ENCODE measurements at places on chromosomes 16 and 17.

DNA sequence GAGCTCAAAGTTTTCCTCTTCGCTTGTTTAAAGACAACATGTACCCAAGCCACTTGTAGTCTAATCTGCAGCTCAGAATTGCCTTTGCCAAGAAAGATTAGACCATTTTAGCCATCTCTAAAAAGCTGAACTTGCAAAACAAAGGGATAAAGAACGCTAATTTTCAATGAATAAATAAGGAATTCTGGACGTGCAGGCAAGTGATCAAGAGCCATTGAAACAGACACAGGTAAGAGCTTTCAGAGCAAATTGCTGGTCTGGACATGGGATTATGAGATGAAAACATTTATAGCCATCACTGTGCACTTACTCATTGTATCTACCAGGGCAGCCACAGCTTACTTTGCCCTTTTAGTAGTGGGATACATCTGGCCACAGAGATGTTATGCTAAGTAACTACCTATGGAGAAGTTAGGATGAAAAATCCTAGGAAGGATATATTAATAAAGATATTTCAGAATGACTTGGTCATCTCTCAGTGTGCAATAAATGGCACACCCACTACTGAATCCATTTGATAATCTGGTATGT is 44.4 kb downstream of the RND2 start:
- no peak for ATAC-seq

GRCh38 chr17:8120520-8121406 is 2.4 kb upstream of the ALOXE3 start:
- peak; percentile 2 for ATAC-seq

GRCh38 chr16:75590920-75591843 is 25.0 kb downstream of the GABARAPL2 start:
- ATAC-seq: peak; percentile 91

DNA sequence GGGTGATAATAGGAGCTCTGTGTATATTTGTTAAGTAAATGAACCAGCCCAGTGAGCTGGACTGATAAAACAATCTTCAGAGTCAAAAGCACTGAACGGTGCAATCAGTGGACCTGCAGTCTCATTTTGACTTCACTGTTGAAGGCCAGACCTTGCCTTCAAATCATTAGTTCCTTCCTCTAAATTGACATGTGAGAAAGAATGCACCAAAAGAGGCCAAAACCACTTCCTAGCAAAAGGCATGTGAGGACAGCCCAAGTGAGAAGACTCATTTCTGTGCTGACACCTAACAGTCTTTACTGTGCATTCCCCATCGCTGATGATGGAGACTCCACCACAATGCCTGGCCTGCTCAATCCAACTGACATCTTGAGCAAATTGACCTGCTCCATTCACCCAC is 10.6 kb downstream of the GTF3C1 start:
- ATAC-seq: no peak

- ATAC-seq: no peak
These were observed 451.9 kb downstream of the SLC39A11 start for GRCh38 chr17:72640415-72641165.

DNA sequence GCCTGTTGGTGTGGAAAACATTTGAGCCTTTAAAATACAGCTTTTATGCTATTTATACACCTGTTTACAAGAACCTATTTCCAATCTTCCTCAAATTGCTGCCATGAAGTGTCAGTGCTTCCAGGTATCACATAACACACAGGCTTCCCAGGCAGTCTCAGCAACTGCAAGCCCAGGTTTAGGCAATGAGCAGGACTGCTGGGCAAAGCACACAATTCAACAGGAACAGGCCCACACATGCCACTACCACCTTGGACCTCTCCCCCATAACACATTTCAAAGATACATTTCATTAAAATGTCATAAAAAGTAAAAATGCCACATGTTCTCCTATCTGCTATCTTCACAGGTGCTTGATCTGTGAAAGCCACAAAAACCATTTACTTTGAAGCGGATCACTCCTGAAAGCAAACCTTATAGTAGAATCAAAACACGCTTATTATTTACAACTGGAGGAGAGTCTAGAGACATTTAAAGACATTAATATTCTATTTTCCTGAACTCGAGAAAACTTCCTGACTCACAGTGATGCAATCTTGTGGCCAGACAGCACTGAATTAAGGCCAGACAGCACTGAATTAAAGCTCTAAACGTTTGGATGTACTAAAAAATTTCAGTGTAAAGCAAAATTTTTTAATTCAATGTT is 31.5 kb downstream of the ANKFY1 start:
- no peak for ATAC-seq

DNA sequence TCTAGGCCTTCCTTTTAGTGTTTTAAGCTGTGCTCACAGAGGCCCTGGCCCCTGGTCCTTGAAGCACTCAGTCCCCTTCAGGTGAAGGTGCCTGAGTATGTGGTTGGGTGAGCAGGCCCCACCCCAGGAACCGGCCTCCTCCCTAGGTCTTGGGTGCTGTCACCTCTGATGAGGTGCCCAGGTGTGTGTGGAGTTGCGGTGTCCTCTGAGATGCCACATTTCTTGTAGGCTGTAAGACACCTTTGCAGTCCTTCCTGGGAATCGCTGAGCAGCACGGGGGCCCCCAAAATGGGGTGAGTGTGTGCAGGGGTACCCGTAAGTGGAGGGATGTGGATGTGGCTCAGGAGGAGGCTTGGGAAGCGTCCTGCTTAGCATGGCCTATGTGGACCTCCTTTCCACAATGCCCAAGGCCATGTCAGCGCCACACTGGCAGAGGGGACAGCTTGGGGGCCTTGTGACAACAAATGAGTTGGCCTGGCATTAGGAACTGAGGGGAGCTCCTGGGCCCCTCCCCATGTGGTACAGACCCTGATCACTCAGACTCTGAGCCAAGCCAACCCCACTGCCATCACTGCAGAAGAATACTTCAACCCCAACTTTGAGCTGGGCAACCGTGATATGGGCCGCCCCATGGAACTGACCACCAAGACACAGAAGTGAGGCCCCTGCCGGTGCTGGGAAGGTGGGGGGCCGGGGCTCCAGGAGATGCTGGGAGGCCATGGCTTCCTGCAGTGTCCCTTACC is 11.2 kb downstream of the CORO6 start:
- ATAC-seq: no peak

- ATAC-seq: peak; percentile 51
These were observed 23.9 kb downstream of the SLC39A11 start for GRCh38 chr17:73068322-73069153.

DNA sequence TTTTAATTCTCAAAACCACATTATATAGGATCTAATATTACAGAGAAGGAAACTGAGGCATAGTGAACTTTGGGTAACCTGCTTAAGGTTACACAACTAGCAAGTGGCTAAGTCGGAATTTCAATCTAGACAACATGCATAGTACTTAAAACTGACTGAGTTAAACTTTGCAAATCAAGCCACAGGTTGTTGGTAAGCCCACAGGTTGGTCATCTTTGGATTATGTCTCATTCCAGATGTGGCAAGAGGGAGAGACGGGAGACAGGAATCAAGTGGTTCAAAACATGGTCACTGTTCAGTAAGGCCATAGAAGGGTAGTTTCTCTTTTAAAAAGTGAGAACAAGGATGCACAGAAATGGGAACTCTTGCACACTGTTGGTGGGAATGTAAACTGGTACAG is 57.1 kb downstream of the MYO1D start:
- no peak for ATAC-seq

GRCh38 chr17:59004338-59005111 is 102.2 kb downstream of the TRIM37 start:
- ATAC-seq: peak; percentile 87

- ATAC-seq: peak; percentile 62
These were observed 742 bp upstream of the FBXO31 start for GRCh38 chr16:87384162-87384874.

GRCh38 chr17:48502901-48503300 is 27.9 kb downstream of the HOXB1 start:
- no peak for ATAC-seq

DNA sequence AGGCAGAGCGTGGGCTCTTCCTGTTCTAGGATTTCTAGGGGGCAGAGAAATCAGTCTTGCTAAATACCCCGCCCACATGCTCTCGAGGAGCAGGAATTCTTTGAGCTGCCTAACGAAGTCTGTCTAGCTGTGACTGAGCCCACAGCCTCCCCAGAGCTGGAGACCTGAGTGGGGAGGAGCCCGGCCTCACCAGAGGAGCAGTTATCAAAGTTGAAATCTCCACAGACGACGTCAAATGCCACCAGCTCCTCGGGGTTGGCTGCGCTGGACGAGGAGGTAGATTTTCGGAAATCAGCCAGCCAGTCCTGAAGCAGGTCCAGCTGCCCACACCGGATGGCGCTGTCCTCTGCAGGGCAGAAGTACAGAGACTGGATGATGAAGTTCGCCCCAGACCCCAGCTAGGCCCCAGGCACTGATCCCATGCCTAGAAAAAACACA is 53.8 kb downstream of the PRMT7 start:
- no peak for ATAC-seq

DNA sequence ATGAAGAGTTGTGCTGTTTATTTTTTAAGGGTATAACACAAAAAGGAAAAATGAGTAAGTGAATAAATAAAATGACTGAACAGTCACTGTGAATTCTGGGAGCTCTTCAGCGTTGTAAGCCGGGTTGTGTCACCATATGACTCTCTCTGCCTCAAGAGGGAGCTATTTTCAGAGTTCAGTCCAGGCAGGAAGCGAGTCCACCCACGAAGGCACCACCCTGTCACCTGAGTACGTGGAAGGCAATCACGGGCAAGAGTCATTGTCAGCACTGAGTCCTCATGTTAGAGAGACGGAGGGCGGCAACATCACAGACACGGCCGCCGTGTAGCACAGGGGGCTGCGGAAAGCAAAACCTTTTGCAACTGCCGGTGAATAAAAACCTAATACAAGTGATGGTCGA is 227.6 kb downstream of the UTP18 start:
- no peak for ATAC-seq

GRCh38 chr17:27226611-27227230 is 67.2 kb upstream of the WSB1 start:
- peak; percentile 87 for ATAC-seq

- ATAC-seq: no peak
These were observed 260.2 kb upstream of the DYNLRB2 start for GRCh38 chr16:80280557-80280956.

DNA sequence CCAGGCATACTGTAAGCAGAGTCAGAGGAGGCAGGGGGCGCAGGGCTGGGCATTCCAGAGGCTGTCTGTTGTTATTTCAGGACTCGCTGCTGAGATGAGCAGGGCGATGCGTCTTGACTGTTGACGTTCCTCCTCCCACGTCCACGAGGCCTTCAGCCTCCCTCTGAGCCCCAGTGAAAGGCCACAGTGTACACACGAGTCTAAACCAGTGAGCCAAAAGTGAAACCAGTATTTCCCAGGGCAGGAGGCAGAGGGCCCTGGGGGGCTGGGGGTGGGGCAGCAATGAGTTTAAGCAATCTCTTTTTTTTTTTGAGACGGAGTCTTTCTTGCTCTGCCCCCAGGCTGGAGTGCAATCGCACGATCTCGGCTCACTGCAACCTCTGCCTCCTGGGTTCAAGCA is 21.5 kb downstream of the SMTNL2 start:
- ATAC-seq: no peak

- no peak for ATAC-seq
These were observed 14.0 kb downstream of the GRIN2A start for GRCh38 chr16:10168258-10168657.

GRCh38 chr17:5405400-5405799 is 14.1 kb downstream of the NUP88 start:
- no peak for ATAC-seq

DNA sequence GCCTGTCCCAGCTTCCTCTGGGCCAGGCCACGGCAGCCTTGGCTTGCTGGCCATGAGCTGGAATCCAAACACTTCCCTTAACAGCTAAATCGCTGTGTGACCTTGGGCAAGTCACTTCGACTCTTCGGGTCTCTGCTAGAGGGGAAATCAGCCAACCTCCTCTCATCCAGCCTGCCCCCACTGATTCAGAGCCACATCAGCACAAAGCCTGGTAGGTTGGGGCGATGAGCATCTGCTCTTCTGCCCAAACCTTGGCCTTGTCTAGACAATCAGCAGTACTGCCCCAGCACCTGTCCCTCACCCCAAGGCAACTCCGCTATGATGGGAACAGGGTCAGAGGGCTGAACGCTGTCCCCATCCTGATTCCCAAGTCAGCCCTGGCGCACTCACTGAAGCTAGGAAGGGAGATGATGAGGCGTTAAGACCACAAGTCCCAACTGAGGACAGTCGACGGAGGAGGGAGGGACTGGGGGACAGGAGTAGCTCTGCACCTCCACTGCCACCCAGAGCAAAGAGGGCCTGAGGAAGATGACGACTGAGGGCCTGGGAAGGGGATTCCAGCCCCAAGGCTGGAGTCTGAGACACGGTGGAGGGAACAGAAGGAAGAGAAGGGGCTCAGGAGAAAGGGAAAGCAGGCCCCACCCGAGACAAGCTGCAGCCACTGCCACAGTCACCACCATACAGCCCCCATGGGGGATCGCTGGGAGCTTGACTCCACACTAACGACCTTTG is 1.3 kb downstream of the CLUH start:
- ATAC-seq: no peak

DNA sequence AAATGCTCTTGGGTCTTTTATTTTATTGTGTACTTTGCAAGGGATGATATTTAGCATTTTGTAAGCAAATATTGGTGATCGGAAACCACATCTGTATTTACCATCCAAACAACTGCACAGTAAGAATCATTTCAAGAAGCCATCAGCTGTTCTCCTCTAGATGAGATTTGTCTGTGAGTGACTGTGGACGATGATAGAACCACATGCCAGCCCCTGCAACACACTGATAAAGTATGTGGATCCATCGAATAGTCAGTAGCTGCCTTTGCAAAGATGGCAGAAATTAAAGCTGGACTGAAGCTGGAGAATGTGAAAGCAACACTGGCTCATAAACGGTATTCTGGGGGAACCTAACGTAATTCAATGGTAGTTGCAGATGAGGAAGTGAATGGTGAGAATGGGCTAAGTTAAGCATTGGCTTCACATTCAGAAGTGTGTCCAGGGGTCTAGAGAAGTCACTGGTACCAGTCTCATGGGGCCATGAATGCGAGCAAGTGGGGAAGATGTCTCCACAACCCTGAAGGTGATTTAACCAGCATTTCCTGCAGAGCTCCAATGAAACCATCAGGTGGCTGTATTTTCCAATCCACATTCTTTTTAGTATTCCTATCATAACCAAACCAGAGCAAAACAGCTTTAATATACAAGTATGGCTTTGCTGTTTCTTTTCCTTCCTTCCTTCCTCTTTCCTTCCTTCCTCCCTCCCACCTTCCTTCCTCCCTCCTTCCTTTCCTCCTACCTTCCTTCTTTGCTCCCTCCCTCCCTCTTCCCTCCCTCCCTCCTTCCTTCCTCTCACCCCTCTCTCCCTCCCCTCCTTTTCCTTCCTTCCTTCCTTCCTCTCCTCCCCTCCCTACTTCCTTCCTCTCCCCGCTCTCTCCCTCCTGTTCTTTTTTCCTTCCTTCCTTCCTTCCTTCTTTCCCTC is 169.4 kb downstream of the ABCA8 start:
- peak; percentile 51 for ATAC-seq

DNA sequence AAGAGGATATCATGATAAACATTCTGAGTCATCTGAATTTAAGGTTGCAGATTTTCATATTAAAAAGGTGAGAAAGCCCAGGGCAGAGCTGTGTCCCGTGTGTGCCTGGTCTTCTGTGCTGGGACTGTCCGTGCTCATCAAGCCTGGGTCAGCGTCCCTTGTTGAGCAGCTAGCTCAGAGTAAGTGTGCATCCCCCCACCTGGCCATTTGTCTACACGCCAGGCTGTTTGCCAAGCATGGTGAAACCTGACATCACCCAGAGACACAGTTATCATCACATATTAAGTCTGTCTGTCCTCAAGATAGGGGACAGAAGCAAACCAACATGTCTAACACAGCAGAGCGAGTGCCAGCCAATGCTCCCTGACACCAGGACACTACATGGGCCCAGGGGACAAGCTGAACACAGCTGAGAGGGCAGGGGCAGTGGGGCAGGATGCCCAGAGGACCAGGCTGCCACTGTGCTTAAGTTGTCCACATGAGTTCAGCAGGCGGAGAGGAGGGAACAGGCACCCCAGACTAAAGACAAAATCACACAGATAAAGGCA is 57.9 kb upstream of the CNEP1R1 start:
- peak; percentile 54 for ATAC-seq

All from SK-N-SH treated with all-trans-retinoic acid at 6 μM for 48 hours (cell line).